ENCODE measurements at places on chromosomes 4 and X.
A peak's percentile ranks its signal among the peaks of the same experiment; 100 is the strongest.

DNA sequence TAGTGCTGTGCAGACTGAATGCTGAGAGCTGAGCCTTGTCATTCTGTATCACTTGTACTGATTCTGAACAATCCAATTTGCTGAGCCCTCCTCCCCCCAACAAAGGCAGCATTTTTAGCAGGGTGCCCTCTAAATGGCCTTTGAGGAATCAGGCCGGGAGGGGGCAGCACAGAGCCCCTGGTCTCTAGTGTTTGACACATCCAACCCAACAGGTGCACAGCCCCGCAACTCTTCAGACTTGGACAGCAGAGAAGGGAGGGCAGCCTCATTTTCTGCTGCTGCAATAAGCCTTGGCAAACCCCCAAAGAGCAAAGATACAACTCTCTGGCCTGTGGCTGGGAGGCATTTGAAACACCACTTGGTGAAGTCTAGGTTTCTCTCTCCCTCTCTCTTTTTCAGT, 3.4 kb downstream of the ATP1B4 start:
- no peak for DNase-seq

DNA sequence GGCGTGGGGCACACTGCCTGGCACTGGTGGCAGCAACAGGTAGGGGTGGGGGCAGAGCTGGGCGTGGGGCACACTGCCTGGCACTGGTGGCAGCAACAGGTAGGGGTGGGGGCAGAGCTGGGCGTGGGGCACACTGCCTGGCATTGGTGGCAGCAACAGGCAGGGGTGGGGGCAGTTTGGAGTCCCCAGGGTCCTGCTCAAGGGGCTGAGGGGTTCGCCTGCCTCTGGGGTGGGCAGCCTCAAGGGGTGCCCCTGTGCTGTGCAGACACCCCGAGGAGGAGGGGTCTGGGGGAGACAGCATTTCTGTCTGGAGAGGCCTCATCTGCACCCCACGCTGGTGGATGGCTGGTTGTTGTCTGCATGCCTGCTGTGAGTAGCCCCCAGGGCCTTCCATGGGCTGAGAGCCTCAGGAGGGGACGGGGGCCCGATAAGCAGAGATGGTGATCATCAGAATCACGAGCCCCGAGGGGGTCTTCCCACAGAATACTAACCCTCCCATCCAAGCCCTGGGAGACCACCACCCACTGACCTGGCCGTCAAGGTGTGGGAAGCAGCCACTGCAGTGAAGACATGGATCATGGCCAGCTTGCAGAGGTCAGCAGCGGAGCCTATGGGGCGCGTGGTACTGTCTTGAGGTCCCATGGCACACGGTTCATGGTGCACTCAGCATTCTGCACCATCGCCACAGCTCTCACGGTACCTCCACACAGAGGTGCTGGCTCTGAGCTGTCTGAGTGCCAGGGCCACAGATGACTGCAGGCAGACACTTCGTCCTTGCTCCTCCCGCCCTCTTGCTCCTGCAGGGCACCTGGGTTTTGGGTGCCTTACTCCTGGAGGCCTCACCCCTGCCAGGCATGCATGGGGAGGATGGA, 21.5 kb downstream of the NAT8L start:
- DNase-seq: no peak

GRCh38 chr4:118177126-118177525, 142.8 kb downstream of the NDST3 start:
- no peak for DNase-seq

GRCh38 chr4:83195269-83195668, 80.7 kb upstream of the PLAC8 start:
- DNase-seq: no peak

GRCh38 chr4:97359826-97360225, 783.5 kb downstream of the STPG2 start:
- DNase-seq: no peak

GRCh38 chr4:674172-675035, at the start of the genes ATP5ME and MYL5:
ATP5ME (minus strand) TSS chr4:674276; CDS start chr4:674247, 29 bp downstream.
MYL5 (plus strand) TSS chr4:674542; CDS start chr4:678027, 3,485 bp downstream.
- DNase-seq: peak; percentile 89

DNA sequence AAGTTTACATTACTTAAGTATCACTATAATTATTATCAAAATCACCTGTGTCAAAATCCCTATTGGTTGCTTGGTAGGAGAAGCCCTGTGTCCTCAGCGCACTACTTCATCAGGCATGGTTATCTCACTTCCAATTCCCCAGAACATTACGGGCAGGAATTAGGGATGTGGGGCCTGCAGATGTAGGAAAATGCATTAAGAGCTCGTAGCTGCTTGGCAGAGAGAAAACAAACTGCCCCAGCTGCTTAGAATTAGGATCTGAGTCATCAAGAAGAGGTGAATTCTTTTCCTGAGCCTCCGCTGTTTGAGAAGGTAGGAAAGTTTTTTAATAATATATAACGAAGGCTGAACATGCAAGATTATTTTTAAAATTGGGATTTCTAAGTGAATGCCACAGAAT, 31.1 kb upstream of the CLNK start:
- DNase-seq: no peak

GRCh38 chrX:72180539-72180938, 1.0 kb upstream of the PIN4 start:
- DNase-seq: no peak

- DNase-seq: no peak
These were observed 1191.8 kb downstream of the ARAP2 start for GRCh38 chr4:35052546-35052945.

DNA sequence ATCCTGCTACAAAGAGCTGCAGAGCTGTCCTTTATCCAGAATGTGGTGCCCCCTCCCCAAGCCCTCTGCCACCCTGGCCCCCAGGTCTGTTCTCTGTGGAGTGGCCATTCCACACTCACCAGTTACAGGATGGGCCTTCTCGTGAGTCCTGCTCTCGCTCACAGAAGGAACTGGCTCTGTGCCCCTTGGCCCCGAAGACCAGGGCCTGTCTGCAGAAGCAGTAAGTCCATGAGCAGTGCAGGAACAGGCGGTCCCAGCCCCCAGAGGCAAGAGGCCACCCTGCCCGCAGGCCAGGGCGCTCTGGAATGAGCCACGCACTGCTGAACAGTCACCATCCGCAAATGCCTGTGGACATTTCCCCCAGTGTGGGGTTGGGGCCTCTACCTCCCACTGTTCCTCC, 92.2 kb downstream of the DCTD start:
- DNase-seq: no peak

DNA sequence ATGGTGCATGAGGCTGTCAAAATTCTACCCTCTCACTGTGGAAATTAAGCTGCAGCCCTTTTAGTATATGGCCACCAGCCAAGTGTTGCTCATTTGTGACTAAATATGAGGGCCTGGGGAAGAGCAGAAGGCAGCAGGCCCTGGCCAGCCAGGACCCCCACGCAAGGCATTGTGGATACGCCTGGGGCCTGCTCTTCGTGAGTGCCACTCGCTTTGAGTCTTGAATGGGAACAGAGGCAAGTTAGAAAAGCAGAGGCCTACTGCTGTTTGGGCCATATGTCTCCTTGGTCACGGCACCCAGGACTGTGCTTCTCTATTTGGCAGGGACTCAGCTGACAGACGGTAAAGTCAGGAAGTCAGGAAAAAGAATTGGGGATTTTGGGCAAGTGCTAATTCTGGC, 10.9 kb downstream of the RTL5 start:
- no peak for DNase-seq

- no peak for DNase-seq
These were observed 391.0 kb downstream of the MAGEB5 start for GRCh38 chrX:26606971-26607370.

GRCh38 chr4:19425146-19425545, 826.6 kb upstream of the SLIT2 start:
- DNase-seq: no peak

GRCh38 chrX:130097507-130098209, 12.6 kb downstream of the ELF4 start:
- no peak for DNase-seq

All from SW480 (cell line).